Spinal cord (tissue), 10 donors: ENCODE measurements at places on chromosomes 6 and 20. TPM values are rescaled to one million over a fixed set of nuclear protein-coding genes. Genes with fewer than 3 reads are reported as not detected.

The PRSS16 gene
- total RNA-seq: 0.11 TPM

The TMEM242 gene
- total RNA-seq: 11.2 TPM

The CLDN20 gene
- not detected for total RNA-seq

The NRSN1 gene
- total RNA-seq: 3.2 TPM

The DOK5 gene
- 19.1 TPM for total RNA-seq

The KCNK16 gene
- not detected for total RNA-seq

The PRKN gene
- 7.9 TPM for total RNA-seq

The SLC44A4 gene
- total RNA-seq: 0.20 TPM

The SPATA25 gene
- 3.0 TPM for total RNA-seq

The BPIFB4 gene
- not detected for total RNA-seq

The SNPH gene
- total RNA-seq: 25.6 TPM

The FNDC1 gene
- total RNA-seq: 29.2 TPM

The FRK gene
- total RNA-seq: 2.1 TPM

The ZNF165 gene
- 0.99 TPM for total RNA-seq

The TP53TG5 gene
- 0.39 TPM for total RNA-seq

The CNKSR3 gene
- total RNA-seq: 4.9 TPM

The FOXQ1 gene
- 3.4 TPM for total RNA-seq

The AKAP7 gene
- 21.5 TPM for total RNA-seq

The NHSL1 gene
- total RNA-seq: 19.6 TPM

The DYNLT2 gene
- 4.7 TPM for total RNA-seq

The CCR6 gene
- total RNA-seq: 0.17 TPM

The TMEM244 gene
- total RNA-seq: not detected

The BPIFA1 gene
- total RNA-seq: not detected

The GRIK2 gene
- total RNA-seq: 92.4 TPM

The RSPO4 gene
- total RNA-seq: 0.89 TPM

The MACROD2 gene
- total RNA-seq: 34.0 TPM

The SIRPG gene
- not detected for total RNA-seq

The HLA-G gene
- total RNA-seq: not detected

The RSPO3 gene
- total RNA-seq: 3.9 TPM

The BHLHE23 gene
- total RNA-seq: not detected
